Keratinocyte (primary cell): ENCODE measurements at places on chromosomes 12 and 14. TPM values are rescaled to one million over a fixed set of nuclear protein-coding genes. Genes with fewer than 3 reads are reported as not detected.

DNA sequence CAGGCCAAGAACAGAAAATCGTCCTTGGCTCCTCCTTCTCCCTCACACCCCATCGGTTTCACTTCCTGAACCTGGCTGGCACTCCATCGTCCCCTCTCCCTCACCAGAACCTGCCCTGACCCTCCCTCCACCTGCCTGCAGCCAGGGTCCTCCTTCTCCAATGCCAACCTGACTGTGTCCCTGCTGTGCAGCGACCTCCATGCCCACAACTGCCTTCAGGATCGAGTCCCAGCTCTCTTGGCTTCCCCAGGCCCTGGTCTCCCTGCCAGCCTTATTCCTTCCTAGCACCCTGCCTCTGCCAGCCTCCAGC is 19.8 kb downstream of the HVCN1 start:
- H3K4me1 ChIP-seq, result no peaks in the 10 kb centered on the region
- no peak overlapping the region for H3K4me3 ChIP-seq
- peaks cover 3% of the 10 kb centered on the region for H3K27me3 ChIP-seq
- DNase-seq, result no peak

DNA sequence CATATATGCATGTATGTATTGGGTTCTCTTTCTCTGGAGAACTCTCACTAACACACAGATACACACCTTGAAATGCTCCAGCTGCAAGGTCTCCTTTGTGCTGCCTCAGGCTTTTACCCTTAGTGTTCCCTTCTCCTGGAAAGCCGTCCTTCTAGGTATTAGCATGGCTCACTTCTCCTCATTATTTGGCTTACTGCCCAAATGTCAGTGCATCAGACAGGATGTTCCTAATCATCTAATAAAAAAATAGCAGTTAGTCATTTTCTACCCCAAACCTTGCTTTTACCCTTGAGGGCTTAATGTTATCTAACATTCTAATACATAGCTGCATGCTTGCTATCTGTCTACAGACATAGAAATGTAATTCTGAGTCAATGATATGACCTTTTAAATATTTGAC is 109.0 kb upstream of the SLC16A7 start:
- no peaks in the 10 kb centered on the region for H3K4me1 ChIP-seq
- H3K36me3 ChIP-seq, result no peaks in the 10 kb centered on the region
- H3K4me3 ChIP-seq, result no peak overlapping the region
- no peak overlapping the region for H3K27ac ChIP-seq
- no peak for DNase-seq
- H3K27me3 ChIP-seq, result no peaks in the 10 kb centered on the region

- no peak for DNase-seq
- H3K27me3 ChIP-seq, result no peaks in the 10 kb centered on the region
- H3K36me3 ChIP-seq, result no peaks in the 10 kb centered on the region
- H3K27ac ChIP-seq, result no peak overlapping the region
- H3K4me1 ChIP-seq, result no peaks in the 10 kb centered on the region
- H3K4me3 ChIP-seq, result no peak overlapping the region
Observed at GRCh38 chr14:104444159-104445030, 135.2 kb upstream of the C14orf180 start.

GRCh38 chr12:47397664-47398281 is 308.1 kb downstream of the RPAP3 start:
- no peaks in the 10 kb centered on the region for H3K36me3 ChIP-seq
- H3K27me3 ChIP-seq, result no peaks in the 10 kb centered on the region
- H3K27ac ChIP-seq, result no peak overlapping the region

DNA sequence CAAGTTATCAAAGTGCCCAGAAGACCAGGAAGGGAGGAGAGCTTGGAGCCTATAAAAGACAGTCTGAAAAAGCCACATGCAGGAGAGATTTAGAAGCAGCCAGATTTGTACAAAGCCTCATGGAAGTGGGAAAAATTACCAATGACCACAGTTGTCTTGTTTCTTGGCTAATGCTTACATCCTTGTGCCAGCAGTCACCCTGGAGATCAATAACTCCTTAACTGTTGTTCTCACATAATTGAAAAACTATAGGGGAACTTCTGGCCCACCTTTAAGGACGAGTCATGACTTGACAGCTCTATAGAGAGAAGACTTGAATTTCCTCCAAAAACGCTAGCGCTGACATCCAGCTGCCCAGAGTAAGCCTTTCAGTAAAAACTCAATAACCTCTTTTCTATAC is 313.1 kb downstream of the GALC start:
- H3K36me3 ChIP-seq, result no peaks in the 10 kb centered on the region
- no peaks in the 10 kb centered on the region for H3K27me3 ChIP-seq
- H3K27ac ChIP-seq, result no peak overlapping the region
- no peak overlapping the region for H3K4me3 ChIP-seq
- no peak for DNase-seq

- no peaks in the 10 kb centered on the region for H3K27me3 ChIP-seq
- peaks cover 30% of the 10 kb centered on the region for H3K4me1 ChIP-seq
- H3K4me3 ChIP-seq, result peak overlapping the region; percentile 76
- peak overlapping the region; percentile 92 for H3K27ac ChIP-seq
Observed at GRCh38 chr12:110279566-110280375, 1.3 kb upstream of the ATP2A2 start.

DNA sequence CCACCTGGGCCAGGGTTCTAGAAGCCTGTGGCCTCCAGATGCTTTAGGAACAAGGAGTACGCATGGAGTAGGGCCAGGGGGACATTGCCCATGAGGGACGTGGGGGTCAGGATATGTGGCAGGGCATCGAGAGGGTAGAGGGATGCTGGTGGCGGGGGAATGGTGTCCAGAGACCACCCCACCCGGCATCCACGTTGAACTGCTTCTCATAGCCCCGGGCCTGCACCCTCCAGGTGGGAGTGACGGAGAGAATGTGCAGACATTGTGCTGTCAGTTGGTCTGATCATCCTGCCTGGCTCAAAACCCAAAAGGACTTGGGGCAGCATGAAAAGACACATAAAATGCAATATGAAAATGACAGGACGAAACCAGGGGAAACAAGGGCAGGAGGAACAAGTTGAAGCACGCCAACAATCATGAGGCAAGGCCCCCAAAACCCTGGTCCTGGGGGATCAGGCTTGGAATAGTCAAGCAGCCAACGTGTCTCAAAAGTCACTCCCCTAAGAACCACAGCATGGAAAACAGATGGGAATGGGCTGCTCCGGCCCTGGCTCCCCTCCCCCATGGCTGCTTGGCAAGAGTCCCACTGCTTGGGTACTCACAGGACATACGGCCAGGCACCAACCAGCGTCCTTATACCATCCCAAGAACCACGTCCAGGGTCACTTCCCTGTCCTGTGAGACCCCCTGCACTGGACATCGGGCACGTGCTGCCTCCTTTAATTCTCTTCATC is 117.9 kb downstream of the DICER1 start:
- no peak overlapping the region for H3K4me3 ChIP-seq
- no peak overlapping the region for H3K27ac ChIP-seq
- H3K4me1 ChIP-seq, result no peaks in the 10 kb centered on the region

The FGD4 gene
- polyA plus RNA-seq, result 7.8 to 10.5 TPM (median 7.9 TPM) in 3 replicates

The TAS2R31 gene
- 0.08 to 0.28 TPM in 2 of 3 replicates, not detected in the other for polyA plus RNA-seq
